Spinal cord (tissue), 10 donors: ENCODE measurements at places on chromosomes 7 and 10. TPM values are rescaled to one million over a fixed set of nuclear protein-coding genes. Genes with fewer than 3 reads are reported as not detected.
A peak's percentile ranks its signal among the peaks of the same experiment; 100 is the strongest.

Gene FANK1
- 3.7 TPM for total RNA-seq

Gene MARVELD1
- total RNA-seq = 31.5 TPM

Gene TFEC
- 2.1 TPM for total RNA-seq

Gene ACTA2
- total RNA-seq = 357 TPM

Gene SLC26A5
- total RNA-seq = 0.99 TPM

Gene TMEM229A
- 0.55 TPM for total RNA-seq

Gene NEUROD6
- 10.4 TPM for total RNA-seq

Gene SND1
- 125 TPM for total RNA-seq

Gene TSPAN15
- total RNA-seq = 23.0 TPM

Gene TAS2R3
- total RNA-seq = 3.6 TPM

GRCh38 chr10:3813986-3814837, 29.2 kb upstream of the KLF6 start:
- H3K4me3 ChIP-seq = no peak overlapping the region
- H3K36me3 ChIP-seq = no peaks in the 10 kb centered on the region
- H3K4me1 ChIP-seq = no peaks in the 10 kb centered on the region
- H3K27ac ChIP-seq = no peak overlapping the region

DNA sequence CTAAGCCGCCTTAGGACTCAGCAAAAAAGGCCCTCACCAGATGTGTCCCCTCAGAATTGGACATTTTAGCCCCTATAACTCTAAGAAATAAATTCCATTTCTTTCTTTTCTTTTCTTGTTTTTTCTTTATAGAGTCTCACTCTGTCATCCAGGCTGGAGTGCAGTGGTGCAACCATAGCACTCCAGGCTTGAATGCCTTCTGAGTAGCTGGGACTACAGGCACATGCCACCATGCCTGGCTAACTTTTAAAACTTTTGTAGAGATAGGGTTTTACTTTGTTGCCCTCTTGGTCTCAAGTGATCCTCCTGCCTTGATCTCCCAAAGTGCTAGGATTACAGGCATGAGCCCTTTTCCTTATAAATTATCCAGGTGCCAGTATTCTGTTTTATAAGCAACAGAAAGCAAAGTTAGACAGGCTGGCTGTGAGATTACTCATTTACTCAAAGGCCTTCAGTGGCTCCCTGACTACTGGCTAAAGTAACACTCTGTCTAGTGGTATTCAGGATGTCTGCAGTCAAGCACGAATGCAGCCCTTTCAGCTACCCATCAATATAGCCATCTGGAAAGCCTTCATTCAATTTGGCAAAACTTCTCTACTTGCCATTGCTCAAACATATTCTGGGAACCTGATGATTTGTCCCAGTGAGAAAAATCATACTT, 128.6 kb downstream of the ICA1 start:
- no peak overlapping the region for H3K4me3 ChIP-seq
- no peaks in the 10 kb centered on the region for H3K36me3 ChIP-seq
- no peaks in the 10 kb centered on the region for H3K27me3 ChIP-seq
- DNase-seq = no peak

DNA sequence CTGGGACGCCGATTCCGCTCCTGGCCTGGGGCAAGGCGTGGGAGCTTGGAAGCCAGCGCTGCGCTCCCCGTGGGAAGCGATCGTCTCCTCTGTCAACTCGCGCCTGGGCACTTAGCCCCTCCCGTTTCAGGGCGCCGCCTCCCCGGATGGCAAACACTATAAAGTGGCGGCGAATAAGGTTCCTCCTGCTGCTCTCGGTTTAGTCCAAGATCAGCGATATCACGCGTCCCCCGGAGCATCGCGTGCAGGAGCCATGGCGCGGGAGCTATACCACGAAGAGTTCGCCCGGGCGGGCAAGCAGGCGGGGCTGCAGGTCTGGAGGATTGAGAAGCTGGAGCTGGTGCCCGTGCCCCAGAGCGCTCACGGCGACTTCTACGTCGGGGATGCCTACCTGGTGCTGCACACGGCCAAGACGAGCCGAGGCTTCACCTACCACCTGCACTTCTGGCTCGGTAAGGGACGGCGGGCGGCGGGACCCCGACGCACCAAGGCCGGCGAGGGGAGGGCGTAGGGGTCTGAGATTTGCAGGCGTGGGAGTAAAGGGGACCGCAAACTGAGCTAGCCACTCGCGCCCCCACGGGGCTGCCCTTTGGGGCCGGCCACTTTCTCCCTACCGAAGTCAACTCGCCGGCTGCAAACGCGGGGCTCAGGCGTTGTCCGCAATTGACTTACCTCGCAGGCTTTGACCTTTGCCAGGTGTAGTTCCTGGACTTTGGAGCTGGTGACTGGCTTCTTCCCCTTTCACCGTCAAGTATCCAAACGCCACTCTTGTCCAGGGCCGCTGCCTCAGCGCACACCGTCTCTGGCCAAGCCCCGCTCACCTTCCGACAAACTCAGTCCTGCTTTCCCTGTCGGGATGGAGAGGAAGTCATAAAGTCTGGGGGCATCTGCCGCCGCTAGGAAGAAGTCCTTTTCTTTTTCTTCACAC, at the start of gene SCIN:
Gene SCIN (plus strand): TSS at position 187 of the 928 bp plus-strand sequence. CDS start 67 bp downstream, at position 254.
- peaks cover 24% of the 10 kb centered on the region for H3K27me3 ChIP-seq
- H3K27ac ChIP-seq = no peak within 1 kb of the TSS
- H3K4me1 ChIP-seq = peaks cover 13% of the 10 kb centered on the region
- no peaks in the 10 kb centered on the region for H3K36me3 ChIP-seq

DNA sequence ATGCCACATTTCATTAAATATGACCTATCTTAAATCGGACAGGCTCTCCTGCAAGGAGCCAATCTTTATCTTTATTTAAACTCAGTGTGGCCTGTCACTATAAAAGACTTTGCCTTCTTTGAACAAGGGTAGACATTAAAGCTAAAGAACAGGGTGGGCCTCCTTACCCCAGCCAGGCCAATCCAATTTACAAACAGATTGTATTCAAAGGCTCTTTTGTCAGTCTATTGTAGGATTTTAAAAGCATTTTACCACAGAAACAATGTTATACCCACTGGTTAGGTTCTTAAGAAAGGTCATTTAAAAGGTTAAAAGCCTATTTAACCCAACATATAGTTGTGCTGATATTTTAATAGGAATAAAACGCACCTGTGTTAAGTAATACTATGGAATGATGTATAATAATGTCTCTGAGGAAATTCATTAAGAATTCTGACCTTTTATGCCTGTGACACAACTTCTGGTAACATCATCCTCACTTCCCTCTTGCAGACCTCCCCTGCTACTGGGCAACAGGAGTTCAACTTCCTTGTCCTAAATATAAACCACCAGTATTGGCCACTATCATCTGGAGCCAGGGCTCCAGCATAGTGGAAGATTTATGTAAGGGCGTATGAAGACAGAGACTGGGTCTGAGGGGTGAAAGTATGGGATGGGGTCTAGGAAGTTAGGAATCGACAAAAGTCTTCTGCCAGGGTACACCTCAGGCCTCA, 32.5 kb downstream of the MTERF1 start:
- no peaks in the 10 kb centered on the region for H3K36me3 ChIP-seq
- DNase-seq = no peak
- no peak overlapping the region for H3K27ac ChIP-seq
- H3K4me1 ChIP-seq = no peaks in the 10 kb centered on the region

- DNase-seq = no peak
- no peaks in the 10 kb centered on the region for H3K36me3 ChIP-seq
- no peak overlapping the region for H3K4me3 ChIP-seq
- H3K4me1 ChIP-seq = peaks cover 40% of the 10 kb centered on the region
Observed at GRCh38 chr7:2926120-2926895, 82.2 kb upstream of the GNA12 start.

DNA sequence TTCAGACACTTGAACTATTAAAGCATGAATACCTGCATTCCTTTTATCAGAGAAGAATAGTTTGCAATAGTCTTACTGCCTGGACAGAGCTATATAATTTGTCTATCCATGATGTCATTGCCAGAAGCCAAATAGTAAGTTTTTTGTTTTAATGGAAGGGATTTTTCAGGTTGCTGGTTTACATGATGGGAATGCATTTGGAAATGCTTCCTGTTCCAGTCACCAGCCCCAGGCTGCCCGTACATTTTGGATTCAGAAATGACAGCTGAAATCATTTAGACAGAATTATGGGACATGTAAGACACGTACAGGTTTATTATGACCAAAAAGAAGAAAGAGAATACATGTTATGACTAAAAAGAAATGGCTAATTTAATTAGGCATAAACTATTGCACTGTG, 293.1 kb downstream of the CDK14 start:
- no peaks in the 10 kb centered on the region for H3K36me3 ChIP-seq
- no peak overlapping the region for H3K4me3 ChIP-seq
- no peaks in the 10 kb centered on the region for H3K27me3 ChIP-seq
- H3K27ac ChIP-seq = no peak overlapping the region
- no peak for DNase-seq

DNA sequence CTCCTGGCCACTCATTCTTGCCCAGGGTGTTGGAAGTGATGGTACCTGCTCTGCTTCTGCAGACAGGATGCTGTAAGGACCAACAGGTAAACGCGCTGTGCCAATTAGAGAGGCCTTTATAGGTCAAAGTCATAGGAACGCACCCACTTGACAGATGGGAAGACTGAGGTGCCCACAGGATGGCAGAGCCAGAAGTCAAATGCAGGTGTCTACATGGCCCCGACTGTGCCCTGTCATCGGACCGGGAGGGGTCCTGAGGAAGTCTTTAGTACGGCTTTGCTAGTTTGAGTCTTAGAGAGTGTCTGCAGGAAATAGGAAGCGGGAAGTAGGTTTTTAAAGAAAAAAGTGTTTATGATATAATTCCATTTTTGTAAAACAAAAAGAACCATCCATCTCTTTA, 57.3 kb downstream of the HK1 start:
- no peak for DNase-seq
- H3K36me3 ChIP-seq = peaks cover 14% of the 10 kb centered on the region
- H3K27me3 ChIP-seq = no peaks in the 10 kb centered on the region
- H3K4me1 ChIP-seq = peaks cover 46% of the 10 kb centered on the region
- H3K27ac ChIP-seq = peak overlapping the region; percentile 40
- no peak overlapping the region for H3K4me3 ChIP-seq

DNA sequence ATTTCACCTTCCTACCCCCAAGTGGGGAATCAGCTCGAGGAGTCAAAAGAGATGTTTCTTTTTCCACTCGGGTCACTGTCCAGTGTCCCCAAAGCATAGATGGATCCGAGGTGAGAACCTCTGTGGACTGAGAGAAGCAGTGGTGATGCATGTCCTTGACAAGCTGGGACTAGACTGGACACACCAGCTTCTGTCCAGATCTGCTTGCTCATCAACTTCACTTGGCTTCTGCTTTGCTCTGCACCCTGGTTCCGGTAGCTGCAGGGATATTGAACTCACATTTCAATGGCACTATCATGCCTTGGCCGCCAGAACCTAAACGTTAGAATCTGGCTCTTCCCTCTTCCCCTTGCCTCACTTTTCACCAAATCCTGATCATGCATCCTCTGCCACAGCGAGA, 50.3 kb upstream of the CXCL12 start:
- H3K27ac ChIP-seq = no peak overlapping the region
- H3K4me1 ChIP-seq = no peaks in the 10 kb centered on the region
- H3K4me3 ChIP-seq = no peak overlapping the region
- no peak for DNase-seq
- H3K36me3 ChIP-seq = no peaks in the 10 kb centered on the region

GRCh38 chr7:42097752-42098151, 139.3 kb downstream of the GLI3 start:
- no peaks in the 10 kb centered on the region for H3K27me3 ChIP-seq
- H3K36me3 ChIP-seq = peaks cover 2% of the 10 kb centered on the region
- no peak overlapping the region for H3K27ac ChIP-seq
- no peak for DNase-seq
- H3K4me3 ChIP-seq = no peak overlapping the region

GRCh38 chr7:71727347-71727746, 595.4 kb downstream of the GALNT17 start:
- DNase-seq = no peak
- no peak overlapping the region for H3K4me3 ChIP-seq
- H3K27me3 ChIP-seq = no peaks in the 10 kb centered on the region
- H3K27ac ChIP-seq = no peak overlapping the region
- no peaks in the 10 kb centered on the region for H3K36me3 ChIP-seq
- H3K4me1 ChIP-seq = no peaks in the 10 kb centered on the region

GRCh38 chr10:101133489-101134298, 2.6 kb downstream of the TLX1 start:
- no peak overlapping the region for H3K27ac ChIP-seq
- H3K36me3 ChIP-seq = no peaks in the 10 kb centered on the region
- no peak overlapping the region for H3K4me3 ChIP-seq
- H3K4me1 ChIP-seq = peaks cover 38% of the 10 kb centered on the region

DNA sequence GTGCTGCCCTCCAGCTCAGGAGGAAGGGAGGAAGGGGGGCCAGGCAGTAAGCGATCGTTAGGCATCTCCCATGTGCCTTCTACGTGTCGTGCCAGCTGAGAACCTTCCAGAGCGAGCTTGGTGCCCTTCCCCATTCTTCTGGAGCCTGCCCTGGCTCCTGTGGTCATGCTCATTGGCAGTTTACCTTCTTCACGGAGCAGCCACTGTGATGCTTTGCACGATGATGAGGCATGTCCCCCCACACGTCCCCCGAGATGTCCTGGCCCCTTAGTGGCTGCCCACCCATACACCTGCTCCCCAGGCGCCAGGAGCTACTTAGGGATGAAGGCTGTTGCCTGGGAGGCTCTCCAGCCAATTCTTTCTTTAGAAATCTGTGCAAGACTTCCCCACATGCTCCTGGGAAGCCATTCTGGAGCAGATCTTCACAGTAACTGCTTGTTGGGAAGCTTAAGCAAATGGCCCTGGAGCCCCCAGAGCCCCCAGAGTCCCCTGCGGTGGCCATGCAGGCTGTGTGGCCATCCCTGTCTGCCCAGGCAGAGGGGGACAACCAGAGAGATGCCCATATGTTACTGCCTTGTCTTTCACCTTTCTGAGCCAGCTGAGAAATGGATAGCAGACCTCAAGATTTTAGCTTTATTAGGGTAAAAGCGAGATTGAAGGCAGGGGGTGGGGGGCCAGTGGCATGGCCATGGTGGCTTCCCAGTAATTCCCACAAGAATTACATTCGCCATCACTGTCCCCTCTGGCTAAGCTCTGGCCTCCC, 199.0 kb downstream of the EBF3 start:
- H3K36me3 ChIP-seq = peaks cover 14% of the 10 kb centered on the region
- no peak for DNase-seq
- peaks cover 27% of the 10 kb centered on the region for H3K4me1 ChIP-seq
- H3K27me3 ChIP-seq = peaks cover 4% of the 10 kb centered on the region
- no peak overlapping the region for H3K27ac ChIP-seq

DNA sequence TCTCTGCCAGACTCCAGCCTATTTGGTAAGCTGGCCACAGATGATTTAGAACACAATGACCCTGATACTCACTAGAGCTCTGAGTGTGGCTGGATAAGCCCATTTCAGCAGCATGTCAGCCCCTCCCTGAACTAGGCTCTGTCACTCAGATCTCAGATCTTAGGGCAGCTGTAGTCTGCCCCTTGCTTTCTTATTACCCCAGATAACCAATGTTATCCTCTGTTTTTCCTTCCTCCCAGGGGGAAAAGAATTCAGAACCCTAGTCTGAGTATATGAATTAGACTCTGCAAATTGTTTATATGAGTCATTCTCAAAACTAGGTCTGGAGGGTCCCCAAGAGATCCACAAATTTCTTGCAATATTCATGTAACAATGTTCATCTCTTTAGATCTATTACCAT, 286.2 kb downstream of the KCNMA1 start:
- no peak for DNase-seq
- H3K4me1 ChIP-seq = no peaks in the 10 kb centered on the region
- H3K4me3 ChIP-seq = no peak overlapping the region
- H3K27me3 ChIP-seq = no peaks in the 10 kb centered on the region
- H3K36me3 ChIP-seq = no peaks in the 10 kb centered on the region
- H3K27ac ChIP-seq = no peak overlapping the region

GRCh38 chr10:101099901-101100300, 31.2 kb upstream of the TLX1 start:
- no peak overlapping the region for H3K27ac ChIP-seq
- H3K4me3 ChIP-seq = no peak overlapping the region
- no peak for DNase-seq
- H3K27me3 ChIP-seq = peaks cover 49% of the 10 kb centered on the region
- H3K36me3 ChIP-seq = no peaks in the 10 kb centered on the region
